ENCODE measurements at places on chromosomes 7 and 10.
A peak's percentile ranks its signal among the peaks of the same experiment; 100 is the strongest.

DNA sequence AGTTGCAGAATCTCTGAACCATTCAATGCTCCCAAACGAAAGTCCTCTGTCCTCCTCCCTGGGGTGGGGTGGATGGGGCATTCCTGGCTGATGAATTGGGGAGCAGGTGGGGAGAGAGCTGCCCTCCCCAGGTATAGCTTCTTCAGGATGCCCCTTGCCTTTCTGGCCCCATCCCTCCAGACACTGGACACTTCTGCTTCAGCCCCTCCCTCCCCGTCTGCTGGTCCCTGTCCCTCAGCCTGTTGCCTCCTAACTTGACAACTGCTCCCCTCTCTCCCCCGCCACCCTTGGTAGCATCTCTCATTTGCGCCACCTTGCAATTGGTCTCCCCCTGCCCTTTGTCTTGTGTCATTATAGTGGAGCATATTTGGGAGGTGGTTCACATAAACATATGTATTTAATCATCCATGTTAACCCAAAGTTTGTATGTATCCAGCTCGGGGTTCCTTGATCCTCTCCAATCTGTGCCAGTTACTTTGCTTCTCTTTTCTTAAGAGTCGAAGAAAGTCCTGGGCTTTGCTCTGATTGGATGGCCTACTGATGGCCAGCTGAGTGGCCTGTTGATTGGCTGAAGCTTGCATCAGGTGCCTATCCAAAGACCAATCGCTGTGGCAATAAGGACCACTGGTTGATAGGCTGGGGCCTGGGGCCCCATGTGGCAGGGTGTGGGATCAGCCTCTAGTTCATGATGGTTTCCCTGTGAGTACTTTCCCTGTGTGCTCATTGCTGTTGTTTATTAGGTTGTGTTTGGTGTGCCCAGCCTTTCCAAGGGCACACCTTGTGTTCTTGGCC, 4.0 kb upstream of the GCK start:
- DNase-seq, result no peak

DNA sequence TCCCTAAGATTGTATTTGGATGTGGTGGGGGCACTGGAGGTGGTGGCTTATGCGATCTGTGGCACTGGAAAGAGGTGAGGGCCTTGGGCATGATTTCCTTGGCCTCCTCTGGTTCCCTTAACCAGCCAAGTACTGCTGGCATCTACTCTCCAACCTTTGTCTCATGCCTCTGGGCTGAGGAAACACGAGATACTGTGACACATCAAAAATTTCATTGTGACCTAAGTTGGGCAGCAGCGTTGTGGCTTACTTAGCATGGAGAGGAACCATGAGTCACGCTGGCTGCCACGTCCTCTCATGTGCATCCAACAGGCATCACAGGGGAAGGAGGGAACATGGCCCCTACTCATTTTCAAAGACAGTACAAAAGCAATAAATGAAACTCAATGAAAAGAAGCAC, 29.7 kb upstream of the GSDME start:
- DNase-seq, result peak; percentile 98

GRCh38 chr7:6708304-6708703, 1.6 kb upstream of the ZNF12 start:
- no peak for DNase-seq

DNA sequence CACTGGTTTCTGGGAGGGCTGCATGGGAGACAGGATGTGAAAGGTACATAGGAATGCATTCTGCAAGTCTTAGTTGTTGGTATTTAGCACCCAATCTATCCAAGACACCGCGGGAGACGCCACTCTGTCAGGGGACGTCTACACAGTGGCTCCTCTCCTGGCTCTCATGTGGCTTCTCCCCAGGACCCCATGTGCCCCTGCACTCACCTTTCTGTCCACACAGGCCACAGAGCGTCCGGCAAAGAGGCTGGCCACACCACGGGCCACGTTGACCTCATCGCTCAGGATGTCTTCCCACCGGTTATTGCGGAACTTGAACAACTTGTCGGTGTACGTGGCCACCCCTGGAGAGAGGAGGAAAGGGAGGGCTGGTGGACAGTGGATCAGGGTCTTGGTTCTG, 73.4 kb downstream of the GOLGA7B start:
- no peak for DNase-seq

DNA sequence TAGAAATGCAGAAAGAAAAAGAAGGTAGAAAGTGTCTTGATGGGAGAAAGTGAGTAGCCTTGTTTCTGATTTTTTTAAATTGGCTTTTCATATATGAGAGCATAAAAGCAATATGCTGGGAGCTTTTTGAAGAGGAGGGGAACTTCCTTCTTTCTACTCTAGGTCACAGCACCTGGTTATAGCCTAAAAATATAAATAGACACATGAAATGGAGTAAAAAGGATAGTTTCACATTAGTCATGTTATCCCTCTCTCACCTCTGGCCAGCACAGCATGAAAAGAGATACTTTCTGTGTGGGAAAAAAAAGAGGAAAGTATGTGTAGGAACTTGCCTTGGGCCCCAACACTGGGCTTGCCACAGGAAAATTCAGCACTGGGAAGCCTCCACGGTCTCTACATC, 292.2 kb upstream of the ZWINT start:
- no peak for DNase-seq

- no peak for DNase-seq
Measured at GRCh38 chr7:95454438-95455045, 19.7 kb upstream of the PON2 start.

- no peak for DNase-seq
Measured at GRCh38 chr10:133297504-133297903, 11.2 kb downstream of the TUBGCP2 start.

DNA sequence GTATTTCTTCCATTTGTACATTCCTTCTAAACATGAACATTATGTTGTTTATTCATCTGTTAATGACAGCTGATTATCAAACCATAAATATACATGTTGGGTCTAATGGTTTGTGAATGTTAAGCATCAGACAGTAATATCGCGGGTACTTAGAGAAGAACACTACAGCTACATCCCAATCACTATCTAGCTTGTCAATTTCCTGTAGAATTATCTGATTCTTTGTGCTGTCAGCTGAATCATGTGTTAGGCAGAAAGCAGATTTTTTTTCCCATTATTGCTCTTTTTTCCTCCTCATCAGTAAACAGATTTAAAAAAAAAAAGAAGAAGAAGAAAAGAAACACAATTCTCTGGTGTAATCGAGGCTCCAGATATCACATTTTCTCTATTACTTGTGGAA, 183.6 kb upstream of the CTBP2 start:
- no peak for DNase-seq

GRCh38 chr7:22584179-22584578, 84.2 kb upstream of the STEAP1B start:
- peak; percentile 27 for DNase-seq

- DNase-seq, result no peak
Measured at GRCh38 chr10:70907637-70908405, 19.5 kb upstream of the PCBD1 start.

- no peak for DNase-seq
Measured at GRCh38 chr10:122352817-122353525, 21.5 kb upstream of the PLEKHA1 start.

GRCh38 chr10:67144530-67144929, 218.7 kb downstream of the LRRTM3 start:
- no peak for DNase-seq

GRCh38 chr10:6145166-6145987, 56.5 kb downstream of the RBM17 start:
- no peak for DNase-seq

GRCh38 chr7:644381-645305, 81.9 kb upstream of the DNAAF5 start:
- DNase-seq, result no peak

- DNase-seq, result no peak
Measured at GRCh38 chr7:130793855-130794618, 60.0 kb upstream of the KLF14 start.

DNA sequence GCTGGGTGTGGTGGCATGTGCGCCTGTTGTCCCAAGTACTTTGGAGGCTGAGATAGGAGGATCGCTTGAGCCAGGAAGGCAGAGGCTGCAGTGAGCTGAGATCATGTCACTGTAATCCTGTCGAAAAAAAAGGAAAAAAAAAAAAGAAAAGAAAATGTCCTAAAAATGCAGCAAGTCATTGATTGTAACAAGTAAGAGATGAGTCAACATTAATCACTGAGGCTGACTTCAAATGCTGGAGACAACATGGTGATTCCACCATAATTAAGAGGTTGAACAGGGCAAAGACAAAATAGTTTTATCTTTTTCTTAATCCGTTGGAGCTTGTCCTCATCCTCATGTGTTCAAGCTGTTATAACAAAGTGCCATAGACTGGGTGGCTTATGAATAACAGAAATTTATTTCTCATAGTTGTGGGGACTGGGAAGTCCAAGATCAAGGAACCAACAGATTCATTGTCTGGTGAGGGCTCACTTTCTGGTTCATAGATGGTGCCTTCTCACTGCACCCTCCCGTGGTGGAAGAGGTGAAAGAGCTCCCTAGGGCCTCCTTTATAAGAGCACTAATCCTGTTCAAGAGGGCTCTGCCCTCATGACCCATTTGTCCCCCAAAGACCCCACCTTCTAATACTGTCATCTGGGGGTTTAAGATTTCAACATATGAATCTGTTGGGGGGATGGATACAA, 60.3 kb downstream of the TBXAS1 start:
- DNase-seq, result no peak

DNA sequence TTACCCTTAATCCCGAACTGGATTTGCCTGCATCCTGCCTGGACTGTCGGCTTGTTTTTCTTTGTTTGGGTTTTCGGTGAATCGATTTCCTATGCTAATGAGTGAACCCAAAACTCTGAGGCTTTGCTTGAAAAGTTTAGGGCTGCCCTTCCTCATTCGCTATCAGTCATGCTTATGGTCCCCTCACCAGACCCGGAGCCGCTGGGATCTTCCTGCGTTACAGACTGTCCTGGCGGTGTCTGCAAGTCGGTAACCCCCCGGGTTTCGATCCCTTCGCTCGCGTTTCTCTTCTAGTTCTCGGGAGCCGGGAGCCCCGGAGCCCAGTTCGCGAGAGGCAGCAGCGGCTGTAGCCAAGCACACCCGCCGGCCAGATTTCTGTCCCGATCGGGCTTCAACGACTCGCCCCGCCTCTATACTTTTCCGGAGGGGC, 2.2 kb downstream of the EMX2 start:
- no peak for DNase-seq

DNA sequence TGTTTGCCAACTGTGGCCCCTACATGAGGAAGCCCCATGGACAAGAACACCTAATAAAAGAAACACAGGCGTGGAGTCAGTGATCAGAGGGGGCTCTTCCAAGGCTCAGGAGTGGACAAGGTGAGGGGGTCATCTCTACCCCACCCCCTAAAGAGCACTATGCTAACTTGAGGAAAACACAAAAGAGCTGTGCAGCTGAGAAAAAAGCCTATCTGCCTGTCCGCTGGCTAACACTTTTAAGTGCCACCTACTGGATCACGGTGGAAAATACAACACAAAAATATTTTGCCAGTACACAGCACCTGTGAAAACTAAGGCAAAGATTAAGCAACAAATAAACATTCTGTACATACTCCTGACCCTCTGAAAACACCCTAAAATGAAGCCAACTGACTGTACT, 53.1 kb upstream of the COBL start:
- DNase-seq, result peak; percentile 5

DNA sequence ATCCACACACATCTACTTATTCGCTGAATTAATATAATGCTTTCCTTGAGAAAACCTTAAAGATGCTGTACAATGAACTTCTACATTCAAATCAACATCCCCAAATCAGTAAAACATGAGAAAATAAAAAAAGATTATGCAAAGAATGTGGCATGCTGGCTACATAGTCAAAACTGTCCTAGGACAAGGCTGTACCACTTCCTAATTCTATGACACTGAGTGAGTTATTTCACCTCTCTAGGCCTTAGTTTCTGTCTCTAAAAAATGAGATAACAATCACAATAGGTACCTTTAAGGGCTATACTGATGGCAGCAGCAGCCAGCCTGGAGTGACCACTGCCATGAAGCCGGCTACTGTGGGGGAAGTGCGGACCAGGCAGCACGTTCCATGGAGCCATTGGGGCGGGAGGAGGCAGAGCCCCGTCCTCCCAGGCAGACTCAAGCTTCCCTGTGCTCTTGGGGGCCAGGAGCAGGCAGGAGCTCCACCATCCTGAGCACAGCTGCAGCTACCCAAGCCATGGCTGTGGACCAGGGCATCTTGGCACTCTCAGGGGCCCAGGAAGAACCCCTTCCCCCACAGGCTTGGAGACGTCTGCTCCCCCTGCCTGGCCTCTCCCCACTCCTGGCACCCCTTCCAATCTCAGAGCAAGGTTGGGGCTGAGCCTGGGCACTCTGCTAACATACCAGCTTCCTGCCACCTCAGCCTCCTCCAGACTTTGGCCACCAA, 110.2 kb downstream of the ELAPOR2 start:
- no peak for DNase-seq

DNA sequence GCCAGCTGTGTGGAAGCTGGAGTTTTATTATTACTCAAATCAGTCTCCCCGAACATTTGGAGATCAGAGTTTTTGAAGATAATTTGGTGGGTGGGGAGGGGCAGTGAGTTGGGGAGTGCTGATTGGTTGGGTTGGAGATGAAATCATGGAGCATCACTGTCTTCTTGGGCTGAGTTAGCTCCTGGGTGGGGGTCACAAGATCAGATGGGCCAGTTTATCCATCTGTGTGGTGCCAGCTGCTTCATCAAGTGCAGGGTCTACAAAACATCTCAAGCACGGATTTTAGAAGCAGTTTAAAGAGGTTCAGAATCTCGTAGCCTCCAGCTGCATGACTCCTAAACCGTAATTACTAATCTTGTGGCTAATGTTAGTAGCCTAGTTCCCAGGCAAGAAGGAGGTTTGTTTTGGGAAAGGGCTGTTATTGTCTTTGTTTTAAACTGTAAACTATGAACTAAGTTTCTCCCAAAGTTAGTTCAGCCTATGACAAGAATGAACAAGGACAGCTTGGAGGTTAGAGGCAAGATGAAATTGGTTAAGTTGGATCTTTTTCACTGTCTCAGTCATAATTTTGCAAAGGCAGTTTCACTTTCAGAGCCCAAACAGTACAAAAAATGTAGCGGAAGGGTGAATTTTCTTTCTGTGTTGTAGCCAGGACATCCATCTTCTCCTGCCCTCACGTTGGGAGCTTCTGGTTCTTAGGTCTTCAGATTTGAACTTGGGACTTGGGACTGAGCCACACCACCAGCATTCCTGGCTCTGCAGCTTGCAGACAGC, 43.1 kb downstream of the KLF6 start:
- DNase-seq, result no peak

GRCh38 chr10:133379152-133379800, at the start of gene PAOX:
Gene PAOX, plus strand, starts transcription at chr10:133379262. Its CDS starts 55 bp downstream, at chr10:133379317.
- peak; percentile 72 for DNase-seq
